ENCODE measurements at places on chromosomes 13 and 19. TPM values are rescaled to one million over a fixed set of nuclear protein-coding genes. Genes with fewer than 3 reads are reported as not detected.

The NCAN gene
- total RNA-seq, result not detected

The CYSLTR2 gene
- not detected for total RNA-seq

The FTL gene
- 910 TPM for total RNA-seq

The CEBPA gene
- total RNA-seq, result 1.2 TPM

The ZNF99 gene
- not detected for total RNA-seq

The JAK3 gene
- 1.6 TPM for total RNA-seq

The CLEC4M gene
- total RNA-seq, result not detected

The TNFRSF19 gene
- total RNA-seq, result 0.80 TPM

The KLF1 gene
- not detected for total RNA-seq

The LHFPL6 gene
- total RNA-seq, result 14.8 TPM

The KCNK6 gene
- 27.4 TPM for total RNA-seq

The TMEM143 gene
- 4.7 TPM for total RNA-seq

The THSD1 gene
- total RNA-seq, result 18.6 TPM

The LILRB5 gene
- not detected for total RNA-seq

The RDH8 gene
- total RNA-seq, result not detected

The PIK3R2 gene
- 14.3 TPM for total RNA-seq

The APLP1 gene
- 0.42 TPM for total RNA-seq

The IGFL3 gene
- 0.78 TPM for total RNA-seq

The NLRP4 gene
- not detected for total RNA-seq

The SIGLEC12 gene
- total RNA-seq, result not detected

The FCER2 gene
- not detected for total RNA-seq

The LILRB4 gene
- total RNA-seq, result not detected

The CDX2 gene
- total RNA-seq, result not detected

The ISYNA1 gene
- total RNA-seq, result 15.5 TPM

The CDC34 gene
- 105 TPM for total RNA-seq

The CACNG8 gene
- not detected for total RNA-seq

The LMTK3 gene
- total RNA-seq, result 2.8 TPM

The LRRC8E gene
- 9.9 TPM for total RNA-seq

The DACH1 gene
- total RNA-seq, result not detected

The CBLC gene
- 129 TPM for total RNA-seq

The TRPC4 gene
- not detected for total RNA-seq

The ETV2 gene
- 0.23 TPM for total RNA-seq

Measured in hair follicular keratinocyte (primary cell).